Vagina (tissue), 2 donors: ENCODE measurements at places on chromosomes 1 and 21.

DNA sequence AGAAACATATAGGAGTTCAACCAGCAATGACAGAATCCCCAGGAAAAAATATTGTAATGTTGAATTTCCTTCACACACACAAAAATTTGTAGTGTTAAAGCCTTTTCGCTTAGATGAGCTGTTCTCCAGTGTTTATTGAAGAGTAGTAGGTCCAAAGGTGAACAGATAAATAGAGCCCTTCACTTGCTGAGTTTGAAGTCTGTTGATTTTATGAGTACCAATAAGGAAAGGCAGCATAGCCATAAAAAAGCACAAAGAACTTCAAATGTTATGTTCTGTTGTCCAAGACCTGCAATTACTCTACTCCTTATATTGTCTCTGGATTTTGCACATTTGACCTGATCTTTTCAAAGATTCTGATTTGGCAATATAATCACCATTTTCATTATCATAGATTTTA lies 362.7 kb upstream of the B3GALT2 start:
- no peak for DNase-seq

DNA sequence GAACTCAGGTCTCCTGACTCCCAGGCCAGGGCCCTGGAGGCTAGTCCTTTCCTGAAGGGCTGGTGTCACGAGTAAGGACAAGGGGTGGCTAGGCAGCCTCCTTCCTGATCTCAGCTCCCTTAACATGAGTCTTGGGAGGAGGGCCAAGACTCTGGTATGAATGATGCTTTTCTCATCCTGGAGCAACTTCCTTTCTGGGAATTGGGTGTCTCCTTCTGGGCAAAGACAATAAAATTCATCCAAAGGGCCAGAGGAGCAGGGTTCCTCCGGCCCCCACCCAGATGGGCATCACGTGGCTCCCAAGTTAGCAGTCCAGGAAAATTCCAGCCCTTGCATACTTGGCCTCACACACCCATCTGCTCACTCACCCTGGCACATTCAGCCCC lies at the start of gene FAM167B:
FAM167B (plus strand) TSS at position 335 of the 386 bp plus-strand sequence. CDS start 200 bp downstream, outside the sequence.
- DNase-seq, result no peak

DNA sequence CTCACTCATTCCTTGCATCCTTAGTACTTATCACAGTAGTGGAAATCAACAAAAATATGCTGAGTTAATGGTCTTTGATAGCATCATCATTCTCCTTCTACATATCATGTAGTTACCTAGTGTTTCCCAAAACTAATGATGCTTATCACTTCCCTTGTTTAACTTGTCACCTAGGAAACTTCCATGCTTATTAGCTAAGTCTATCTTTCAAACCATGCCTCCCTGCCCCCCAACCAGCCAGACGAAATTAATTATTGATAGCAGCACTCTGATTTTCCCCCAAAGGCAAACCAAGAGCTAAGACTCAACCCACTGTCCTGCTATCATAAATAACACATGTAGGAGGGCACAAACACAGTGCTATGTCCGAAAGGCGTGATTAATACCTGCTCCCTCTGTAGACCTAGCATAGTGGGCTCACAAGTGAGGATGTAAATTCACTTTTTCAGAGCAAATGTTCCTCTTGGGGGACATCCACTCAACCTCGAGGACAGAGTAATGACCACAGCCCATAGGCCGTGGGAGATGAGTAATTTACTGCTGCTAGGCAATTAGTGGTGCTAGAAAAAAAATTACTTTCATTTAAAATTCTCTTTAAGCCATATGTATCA lies 25.8 kb upstream of the LPAR3 start:
- DNase-seq, result no peak

GRCh38 chr1:23304140-23304620 lies 39.9 kb downstream of the HNRNPR start:
- no peak for DNase-seq

DNA sequence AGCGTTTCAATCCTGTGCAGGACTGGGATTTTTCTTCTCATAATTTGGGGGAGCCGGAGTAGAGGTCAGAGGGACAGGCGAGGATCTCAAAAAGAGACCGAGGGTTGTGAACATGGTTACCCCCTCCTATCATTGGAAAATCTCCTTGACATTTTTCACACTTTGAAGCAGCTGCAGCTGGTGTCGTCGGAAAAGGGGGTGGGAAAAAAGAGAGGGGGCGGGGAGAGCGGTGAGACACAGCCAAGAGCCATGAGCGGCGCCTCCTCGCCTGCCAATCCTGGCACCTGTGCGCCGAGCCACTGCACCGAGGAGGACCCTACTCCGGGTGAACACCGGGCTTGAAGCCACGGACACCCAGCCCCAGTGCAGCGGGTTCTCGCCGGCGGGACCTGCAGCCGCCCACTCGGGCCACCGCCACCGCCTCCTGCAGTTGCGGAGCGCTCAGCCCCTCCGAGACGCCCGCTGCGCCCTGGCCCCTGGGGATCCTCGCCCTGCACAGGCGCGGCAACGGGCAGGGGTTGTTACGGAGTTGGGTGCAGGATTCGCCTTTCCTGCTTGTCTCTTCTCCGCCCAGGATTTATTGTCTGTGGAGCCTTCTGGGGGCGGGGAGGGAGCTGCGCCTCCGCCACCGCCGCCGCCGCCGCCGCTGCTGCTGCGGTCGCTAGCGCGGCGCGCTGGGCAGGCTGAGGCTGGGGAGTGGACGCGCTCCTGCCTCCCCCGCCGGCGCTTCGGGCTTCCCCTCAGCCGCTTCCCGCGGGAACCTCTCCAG lies at the start of gene LRRC7:
LRRC7 (plus strand) TSS at position 271 of the 769 bp plus-strand sequence. CDS start 718 bp downstream, outside the sequence.
- no peak for DNase-seq

- DNase-seq, result no peak
Measured at GRCh38 chr1:154553056-154554030, 5.1 kb downstream of the UBE2Q1 start.

GRCh38 chr21:15552914-15553494 lies 176.8 kb upstream of the USP25 start:
- no peak for DNase-seq

- no peak for DNase-seq
Measured at GRCh38 chr1:11176081-11176706, 13.0 kb upstream of the ANGPTL7 start.

- DNase-seq, result no peak
Measured at GRCh38 chr1:157359314-157360022, 192.8 kb downstream of the FCRL5 start.
